ENCODE measurements at places on chromosomes 3 and 15. TPM values are rescaled to one million over a fixed set of nuclear protein-coding genes. Genes with fewer than 3 reads are reported as not detected.

OR5H14 gene
- not detected for total RNA-seq

ANKRD63 gene
- total RNA-seq, result not detected

AP3B2 gene
- total RNA-seq, result 0.39 TPM

ATP13A4 gene
- total RNA-seq, result 3.3 TPM

OSBPL10 gene
- total RNA-seq, result 11.2 TPM

MINDY4B gene
- total RNA-seq, result not detected

SLC22A13 gene
- 0.21 TPM for total RNA-seq

PRR20G gene
- total RNA-seq, result not detected

IL1RAP gene
- total RNA-seq, result 12.1 TPM

MASP1 gene
- not detected for total RNA-seq

KY gene
- total RNA-seq, result not detected

Data from activated CD4-positive, alpha-beta T cell treated with anti-CD3 and anti-CD28 coated beads for 36 hours (primary cell).